ENCODE measurements at places on chromosomes 2 and 18. TPM values are rescaled to one million over a fixed set of nuclear protein-coding genes. Genes with fewer than 3 reads are reported as not detected.
A peak's percentile ranks its signal among the peaks of the same experiment; 100 is the strongest.

Gene CCL20
- total RNA-seq = not detected

Gene ITPRIPL1
- total RNA-seq = 7.7 TPM

Gene SPEG
- total RNA-seq = 26.7 TPM

Gene NPPC
- total RNA-seq = not detected

Gene OSBPL1A
- total RNA-seq = 42.8 TPM

- DNase-seq = peak; percentile 79
Observed at GRCh38 chr2:217964275-217965161, 38.3 kb downstream of the TNS1 start.

- no peak for DNase-seq
Observed at GRCh38 chr2:50722776-50723175, 309.2 kb downstream of the NRXN1 start.

GRCh38 chr2:217539126-217539525 is 463.7 kb downstream of the TNS1 start:
- no peak for DNase-seq

DNA sequence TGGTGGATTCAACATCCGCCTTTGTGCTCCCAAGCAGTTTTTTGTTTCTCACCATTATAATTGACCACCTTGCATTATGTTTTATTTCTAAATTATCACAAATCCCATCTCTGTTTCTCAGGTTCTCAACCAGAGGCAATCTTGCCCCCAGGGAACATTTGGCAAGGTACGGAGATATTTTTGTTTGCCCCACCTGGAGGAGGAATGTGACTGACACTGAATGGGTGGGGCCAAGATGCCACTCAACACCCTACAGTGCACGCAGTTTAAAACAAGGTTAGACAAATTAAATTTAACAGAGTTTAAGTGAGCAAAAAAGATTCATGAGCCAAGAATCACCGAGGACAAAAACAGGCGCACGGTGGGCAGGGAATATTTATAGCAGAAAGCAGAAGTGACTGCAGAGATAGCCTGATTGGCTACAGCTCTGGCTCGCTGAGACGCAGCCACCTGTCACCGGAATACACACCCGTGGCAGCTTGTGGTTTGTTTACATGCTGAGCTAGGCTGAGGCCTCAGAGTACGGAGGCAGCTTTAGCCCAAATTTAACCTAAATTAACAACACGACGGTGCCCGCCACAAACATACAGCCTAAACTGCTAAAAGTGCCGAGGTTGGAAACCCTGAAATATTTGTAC is 150.0 kb upstream of the ALKAL2 start:
- DNase-seq = no peak

- no peak for DNase-seq
Observed at GRCh38 chr18:4547126-4547525, 92.0 kb upstream of the DLGAP1 start.

DNA sequence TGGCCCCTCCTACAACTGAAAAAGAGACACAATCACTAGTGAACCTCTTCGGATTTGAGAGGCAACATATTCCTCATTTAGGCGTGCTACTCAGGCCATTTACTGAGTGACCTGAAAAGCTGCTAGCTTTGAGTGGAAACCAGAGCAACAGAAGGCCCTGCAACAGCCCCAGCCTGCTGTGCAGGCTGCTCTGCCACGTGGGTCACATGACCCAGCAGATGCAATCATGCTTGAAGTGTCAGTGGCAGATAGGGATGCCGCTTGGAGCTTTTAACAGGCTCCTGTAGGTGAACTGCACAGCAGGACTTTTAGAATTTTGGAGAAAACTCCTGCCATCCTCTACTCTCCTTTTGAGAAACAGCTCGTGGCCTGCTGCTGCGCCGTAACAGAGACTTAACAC is 578.6 kb upstream of the RAB6C start:
- DNase-seq = no peak

DNA sequence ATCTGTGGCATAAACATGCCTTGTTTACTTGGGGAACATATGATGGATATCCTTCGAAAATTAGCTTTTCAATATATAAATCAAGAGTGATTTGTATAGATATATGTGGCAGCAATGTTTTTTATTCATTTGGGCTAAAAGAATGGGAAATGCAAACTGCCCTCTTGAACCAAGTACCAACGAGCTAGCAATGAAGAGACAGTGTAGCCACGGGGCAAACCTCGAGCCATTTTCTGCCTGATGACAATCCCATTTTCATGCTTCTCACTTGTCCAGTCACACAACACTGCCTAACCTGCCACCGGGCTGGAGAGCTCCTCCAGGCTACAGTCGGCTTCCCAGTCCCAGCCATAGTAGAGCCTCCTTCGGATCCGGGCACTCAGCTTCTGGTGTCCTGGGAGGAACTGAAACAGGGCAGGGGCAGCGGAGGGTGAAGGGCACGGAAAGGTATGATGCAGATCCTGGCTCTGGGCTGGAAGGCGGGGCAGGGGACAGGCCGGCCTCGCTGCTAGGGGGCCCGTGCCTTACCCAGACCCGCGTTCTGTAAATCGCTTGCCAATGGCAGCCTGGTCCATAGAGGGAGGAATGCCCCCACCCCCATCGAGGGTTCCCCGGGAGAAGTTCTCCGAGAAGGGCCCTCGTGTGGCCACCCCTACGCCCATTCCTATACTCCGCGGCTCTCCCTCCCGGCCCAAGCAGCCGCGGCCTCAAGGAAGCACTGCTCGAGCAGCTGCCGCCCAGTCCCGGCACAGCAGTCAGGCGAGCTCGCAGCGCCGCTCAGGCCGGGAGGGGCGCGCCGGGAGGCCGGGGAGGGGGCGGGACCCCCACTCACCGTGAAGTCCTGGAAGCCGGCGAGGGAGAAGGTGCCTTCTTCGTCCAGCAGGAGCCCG is 552 bp downstream of the CNPPD1 start:
- DNase-seq = no peak

DNA sequence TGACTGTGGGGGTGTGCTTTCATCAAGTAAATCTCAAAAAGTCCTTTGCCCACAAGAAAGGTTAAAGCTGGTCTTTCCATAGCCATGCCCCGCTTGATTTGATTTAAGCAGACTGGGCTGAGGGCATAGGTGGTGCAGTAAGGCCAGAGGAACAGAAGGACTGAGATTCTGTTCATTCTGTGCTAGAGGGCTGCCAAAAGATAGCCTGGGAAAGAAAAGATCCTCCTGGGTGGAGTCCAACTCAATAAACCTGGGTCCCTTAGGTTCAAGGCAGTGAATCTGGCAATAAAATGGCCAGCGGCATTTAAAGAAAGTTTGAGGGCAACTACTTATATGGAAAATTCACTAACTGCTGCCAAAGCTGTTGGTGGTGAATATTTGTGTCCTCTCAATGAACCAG is 59.2 kb upstream of the MAP3K20 start:
- no peak for DNase-seq

- DNase-seq = no peak
Observed at GRCh38 chr2:229526951-229527350, 187.4 kb downstream of the DNER start.

DNA sequence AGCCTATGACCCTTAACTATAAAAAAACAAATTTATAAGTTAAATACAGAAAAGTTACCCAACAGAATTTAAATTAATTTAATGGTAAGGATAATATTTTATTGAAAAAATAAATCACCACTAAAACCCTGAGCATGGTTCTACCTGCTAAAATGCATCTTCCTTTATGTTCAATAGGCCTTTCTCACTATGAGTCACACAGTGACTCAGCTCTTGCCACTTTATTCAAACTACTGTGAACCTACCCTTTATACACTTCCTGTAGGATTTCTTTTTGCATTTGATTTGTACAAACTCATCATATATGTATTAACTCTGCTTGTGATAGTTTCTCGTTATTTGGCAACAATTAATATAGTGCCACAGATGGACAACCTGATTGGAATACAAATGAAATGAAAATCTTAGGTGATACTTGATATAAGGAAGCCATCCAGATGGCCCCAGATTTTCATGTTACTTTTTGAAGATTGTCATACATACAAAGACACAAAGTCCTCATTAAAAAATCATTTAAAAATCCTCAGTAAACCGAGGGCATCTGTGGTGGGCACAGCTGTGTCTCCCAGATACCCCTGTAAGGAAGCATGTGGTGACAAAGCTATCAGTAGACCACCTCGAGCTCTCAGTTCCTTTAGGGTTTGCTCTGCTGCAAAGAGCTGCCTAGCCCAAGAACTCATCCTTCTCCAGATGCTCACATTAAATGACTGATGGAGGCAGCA is 55.2 kb upstream of the COBLL1 start:
- DNase-seq = no peak

GRCh38 chr18:57833441-57834101 is 30.5 kb upstream of the ATP8B1 start:
- no peak for DNase-seq

DNA sequence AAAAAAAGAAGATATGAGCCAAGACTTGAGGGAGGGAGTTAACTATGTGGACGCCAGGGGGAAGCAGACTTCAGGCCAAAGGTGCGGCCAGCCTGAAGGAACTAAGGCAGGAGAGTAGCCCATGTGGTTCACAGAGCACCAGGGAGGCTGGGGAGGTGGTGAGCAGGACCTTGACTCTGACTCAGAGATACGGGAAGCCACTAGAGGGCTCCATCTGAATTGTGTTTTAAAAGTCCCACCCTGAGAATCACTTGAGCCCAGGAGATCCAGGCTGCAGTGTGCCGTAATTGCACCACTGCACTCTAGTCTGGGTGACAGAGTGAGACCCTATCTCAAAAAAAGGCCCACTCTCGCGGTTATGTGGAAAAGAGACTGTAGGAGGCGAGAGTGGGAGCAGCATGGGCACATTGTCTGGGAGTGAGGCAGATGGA is 12.3 kb downstream of the CEP192 start:
- peak; percentile 95 for DNase-seq

GRCh38 chr2:119109866-119110265 is 48.7 kb downstream of the C1QL2 start:
- peak; percentile 49 for DNase-seq

DNA sequence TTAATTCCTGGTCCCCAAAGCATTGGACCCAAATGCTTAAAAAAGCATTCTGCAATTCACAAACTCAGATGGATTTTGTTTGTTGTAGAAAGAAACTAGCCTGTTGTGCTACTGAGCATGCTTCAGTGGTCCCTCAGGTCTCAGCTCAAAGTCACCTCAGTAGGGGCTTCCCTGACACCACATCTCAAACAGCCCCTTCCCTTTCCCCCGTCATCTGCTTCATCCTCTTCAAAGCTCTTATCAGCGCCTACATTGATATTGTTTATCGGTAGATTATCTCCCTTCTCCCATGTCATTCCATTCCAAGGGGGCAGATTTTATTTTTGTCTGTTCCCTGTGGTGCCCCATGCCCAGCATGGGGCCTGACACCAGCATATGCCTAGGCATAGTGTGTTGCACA is 172.9 kb downstream of the CELF4 start:
- DNase-seq = no peak

Data from endodermal cell (in vitro differentiated cells).